ENCODE measurements at places on chromosomes 11 and 22. TPM values are rescaled to one million over a fixed set of nuclear protein-coding genes. Genes with fewer than 3 reads are reported as not detected.
A peak's percentile ranks its signal among the peaks of the same experiment; 100 is the strongest.

- peak; percentile 55 for DNase-seq
Observed at GRCh38 chr22:17920145-17920605, 104.2 kb downstream of the MICAL3 start.

DNA sequence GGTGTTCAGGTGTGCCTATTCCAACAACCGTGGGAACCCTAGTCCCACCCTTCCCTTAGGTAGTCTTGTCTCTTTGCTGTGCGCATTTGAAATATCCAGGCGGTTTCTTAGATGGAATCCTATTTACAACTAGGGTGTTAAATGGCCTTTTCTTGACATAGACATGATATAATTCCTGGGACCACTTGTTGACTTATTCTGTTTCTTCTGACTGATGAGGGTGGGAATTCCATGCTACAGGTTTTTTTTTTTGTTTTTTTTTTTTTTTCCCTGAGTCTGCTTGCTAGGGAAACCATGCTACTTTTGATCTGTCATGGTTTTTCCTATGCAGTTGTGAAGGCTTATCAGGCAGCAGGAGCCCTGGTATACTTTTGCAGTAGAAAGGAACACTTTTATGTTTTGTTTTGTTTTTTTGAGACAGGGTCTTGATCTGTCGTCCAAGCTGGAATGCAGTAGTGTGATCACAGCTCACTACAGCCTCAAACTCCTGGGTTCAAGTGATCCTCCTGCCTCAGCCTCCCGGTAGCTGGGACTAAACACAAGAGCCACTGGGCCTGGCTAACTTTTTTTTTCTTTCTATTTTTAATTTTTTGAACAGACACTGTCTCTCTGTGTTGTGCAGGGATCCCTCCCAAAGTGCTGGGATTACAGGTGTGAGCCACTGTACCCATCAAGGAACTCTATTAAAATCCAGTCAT, 1.5 kb downstream of the STIM1 start:
- no peak for DNase-seq

DNA sequence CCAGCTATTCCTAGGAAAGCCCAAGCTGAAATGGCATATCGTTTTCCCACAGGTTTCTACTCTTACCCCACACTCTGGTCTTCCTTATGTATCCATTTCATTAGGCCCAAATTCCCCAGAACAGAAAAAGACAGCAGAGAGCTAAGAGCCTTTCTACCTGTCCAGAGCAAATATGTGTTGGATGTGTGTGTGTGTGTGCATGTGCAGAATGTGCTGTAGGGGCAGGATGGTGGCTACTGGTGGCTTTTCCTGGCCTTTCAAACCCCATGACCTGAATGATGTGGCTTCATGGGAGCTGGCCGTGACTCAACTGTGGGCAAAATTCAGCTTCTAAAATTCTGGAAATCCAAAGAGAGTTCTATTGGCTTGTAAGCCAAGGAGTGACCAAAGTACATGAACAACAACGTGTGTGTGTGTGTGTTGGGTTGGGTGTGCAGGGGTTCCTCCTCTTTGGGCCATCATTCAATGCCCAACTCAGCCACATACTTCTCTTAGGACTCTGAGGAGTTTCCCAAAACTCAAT, 421.4 kb upstream of the CADM1 start:
- DNase-seq = no peak

- no peak for DNase-seq
Observed at GRCh38 chr22:28837640-28838039, 37.3 kb upstream of the XBP1 start.

P2RY6 gene
- total RNA-seq = not detected

DNA sequence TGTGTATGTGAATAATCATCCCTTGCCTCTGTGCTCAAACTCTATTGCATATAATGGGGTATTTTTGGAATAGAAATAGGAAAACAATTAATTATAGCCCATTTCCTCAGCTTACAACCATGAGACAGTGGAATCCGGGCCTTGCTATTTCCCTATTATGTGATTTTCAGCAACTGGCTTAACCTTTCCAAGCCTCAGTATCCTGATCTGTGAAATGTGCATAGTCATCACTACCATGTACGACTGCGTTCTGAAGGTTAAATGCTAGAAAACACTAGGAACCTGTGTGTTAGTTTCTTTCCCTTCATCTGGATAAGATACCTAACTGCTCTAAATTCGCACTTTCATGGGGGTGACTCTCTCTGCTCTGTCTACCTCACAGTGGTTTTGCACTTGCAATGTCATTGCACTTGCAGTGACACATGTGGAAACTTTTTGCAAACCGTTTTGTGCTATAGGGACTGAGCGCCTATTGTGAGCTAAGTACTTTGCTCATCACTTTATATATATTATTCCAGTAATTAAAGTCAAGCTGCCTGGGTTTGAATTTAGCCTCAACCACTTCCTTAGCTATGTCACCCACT, 48.3 kb downstream of the IRAG1 start:
- DNase-seq = no peak

HBG1 gene
- not detected for total RNA-seq

GGT5 gene
- 0.64 TPM for total RNA-seq

GRCh38 chr22:30445438-30446145, 20.0 kb downstream of the MTFP1 start:
- no peak for DNase-seq

- no peak for DNase-seq
Observed at GRCh38 chr22:17269224-17269606, 50.0 kb upstream of the ADA2 start.

TMEM184B gene
- total RNA-seq = 113 TPM

Data from Calu3 (cell line).